Inflammatory macrophage (primary cell): ENCODE measurements at places on chromosomes 11 and 22.
A peak's percentile ranks its signal among the peaks of the same experiment; 100 is the strongest.

DNA sequence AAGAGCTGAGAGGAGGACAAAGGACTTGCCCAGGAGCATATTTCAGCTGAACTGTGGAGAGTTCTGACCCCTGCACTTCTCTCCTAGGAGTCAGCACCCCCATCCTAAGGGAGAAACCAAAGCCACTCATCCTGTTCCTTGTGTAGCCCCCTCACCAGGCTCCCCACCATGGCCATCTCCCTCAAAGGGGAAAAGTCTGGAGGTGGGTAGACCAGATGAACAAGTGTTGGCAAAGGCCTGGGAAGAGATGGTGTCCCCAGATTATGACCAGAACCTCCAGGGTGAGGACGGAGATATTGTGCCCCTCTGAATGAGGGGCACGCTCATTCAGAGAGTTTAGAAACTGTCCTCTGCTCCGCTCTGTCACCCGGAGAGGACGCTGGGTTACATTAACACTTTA is 880.0 kb downstream of the BRD1 start:
- no peak for DNase-seq

DNA sequence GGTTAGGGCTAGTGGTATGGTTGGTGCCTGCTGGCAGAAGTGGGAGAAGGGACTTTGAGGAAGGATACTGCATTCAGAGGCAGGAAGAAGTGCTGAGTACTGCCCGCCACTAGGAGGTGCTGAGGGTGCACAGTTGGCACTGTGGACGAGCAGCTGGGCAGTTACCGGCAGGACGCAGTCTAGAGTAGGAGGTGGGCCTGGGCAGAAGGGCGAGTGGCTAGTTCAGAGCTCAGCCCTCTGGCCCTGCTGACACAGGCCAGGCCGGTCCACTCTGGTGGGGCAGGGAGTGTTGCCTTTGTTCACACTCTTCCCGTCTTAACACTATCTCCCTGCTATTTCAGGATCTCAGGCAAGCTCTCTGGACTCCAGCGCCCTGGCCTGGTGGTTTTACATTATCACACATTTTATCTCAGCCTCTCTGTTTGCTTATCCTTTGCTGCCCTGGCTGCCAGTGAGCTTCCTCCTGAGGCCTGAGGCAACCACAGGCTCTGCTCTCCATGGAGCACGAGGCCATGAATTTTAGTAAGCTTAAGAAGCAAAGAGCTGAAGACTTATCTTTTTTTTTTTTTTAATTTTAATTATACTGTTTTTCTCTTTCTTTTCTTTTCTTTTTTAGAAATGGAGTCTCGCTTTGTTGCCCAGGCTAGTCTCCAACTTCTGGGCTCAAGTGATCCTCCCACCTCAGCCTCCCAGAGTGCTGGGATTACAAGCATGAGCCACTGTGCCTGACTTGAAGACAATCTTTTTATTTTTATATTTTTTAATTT is 26.9 kb downstream of the SNAP29 start:
- peak; percentile 88 for DNase-seq

DNA sequence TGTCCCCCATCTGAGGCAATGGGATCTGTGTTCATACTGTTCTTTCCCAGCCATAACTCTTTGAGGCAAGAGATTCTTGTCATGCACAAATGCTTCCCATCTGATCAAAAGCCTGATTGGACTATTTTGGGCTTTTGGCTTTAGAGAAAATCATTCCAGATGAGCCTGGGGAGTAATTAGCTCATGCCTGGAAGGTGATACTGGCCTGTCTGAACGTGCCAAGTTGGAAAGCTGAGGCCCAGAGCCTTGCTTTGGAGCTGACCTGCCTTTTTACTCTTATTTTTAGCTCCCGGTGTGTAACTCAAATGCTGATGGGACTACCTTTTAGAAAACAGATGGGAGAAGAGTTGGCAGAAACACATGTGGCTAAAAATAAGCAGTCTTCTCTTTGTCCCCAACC is 105.0 kb downstream of the DBX1 start:
- no peak for DNase-seq

DNA sequence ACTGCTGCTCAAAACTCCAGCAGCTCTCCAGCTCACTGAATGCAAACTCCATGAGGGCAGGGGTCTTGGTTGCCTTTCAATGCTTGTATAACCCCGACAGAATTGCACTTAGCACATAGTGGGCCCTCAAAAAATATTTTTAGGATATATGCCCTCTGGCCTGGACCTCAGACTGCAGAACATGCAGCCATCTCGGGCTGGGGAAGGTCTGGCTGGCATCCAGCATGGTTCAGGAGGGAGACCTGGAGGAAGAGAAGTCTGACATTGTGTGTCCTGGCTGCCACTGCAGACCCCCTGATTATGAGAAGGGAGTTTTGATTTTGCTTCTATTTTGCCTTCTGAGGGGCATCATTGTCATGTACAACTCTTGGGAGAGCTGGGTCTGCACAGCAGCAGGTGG is 109.5 kb upstream of the PARVA start:
- no peak for DNase-seq

DNA sequence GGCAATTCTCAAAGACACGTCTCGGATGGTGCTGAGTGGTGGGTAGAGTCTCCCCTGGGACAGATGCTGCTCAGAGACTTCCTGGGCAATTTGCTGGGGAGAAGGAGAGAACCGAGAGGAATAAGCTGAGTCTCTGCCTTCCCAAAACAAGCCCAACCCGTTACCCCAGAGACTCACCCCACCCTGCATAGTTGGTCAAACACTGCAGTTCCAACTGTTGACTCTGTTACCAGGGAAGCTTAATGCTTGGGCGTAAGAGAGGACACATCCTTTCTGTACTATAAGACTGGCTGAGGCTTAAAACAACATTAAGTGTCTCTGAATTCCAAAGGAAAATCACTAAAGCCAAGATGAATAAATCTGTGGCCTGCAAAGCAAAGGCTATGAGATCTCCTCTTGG is 68.1 kb downstream of the CCDC81 start:
- no peak for DNase-seq

DNA sequence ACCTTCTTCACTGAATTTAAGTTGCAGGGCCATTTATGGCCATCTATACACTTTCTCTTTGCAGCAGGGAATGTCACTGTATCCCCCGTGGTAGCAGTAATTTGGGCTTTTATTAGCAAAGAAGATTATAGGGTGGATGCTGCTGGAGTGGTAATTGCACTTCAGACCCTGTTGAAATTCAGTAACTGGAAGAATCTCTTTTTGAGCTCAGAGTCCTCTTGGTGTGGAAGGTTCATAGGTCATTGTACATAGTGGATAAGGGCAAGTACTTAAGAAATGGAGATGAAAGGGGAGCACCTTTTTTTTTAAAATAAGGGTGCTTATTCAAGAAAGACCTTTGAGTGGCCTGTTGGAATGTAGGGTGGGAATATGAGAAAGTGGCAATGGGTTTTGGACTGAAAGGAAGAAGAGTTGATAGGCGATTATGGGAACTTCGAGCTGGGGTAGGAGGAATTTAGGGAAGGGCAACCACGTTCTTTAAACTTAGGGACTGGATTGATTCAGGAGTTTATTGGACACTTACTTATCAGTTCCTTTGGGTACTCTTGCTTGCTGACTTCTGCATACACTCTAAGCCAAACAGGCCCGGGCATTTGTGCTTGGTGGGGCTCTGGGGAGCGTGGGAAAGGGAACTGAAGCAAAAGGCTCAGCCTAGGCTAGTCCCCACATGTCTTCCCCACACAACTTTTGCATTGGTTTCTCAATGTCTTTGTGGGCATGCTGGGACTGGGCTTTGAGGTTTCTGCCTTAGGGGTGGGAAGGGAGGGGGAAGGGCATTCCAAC is 26.5 kb downstream of the CTNND1 start:
- peak; percentile 87 for DNase-seq

- no peak for DNase-seq
Observed at GRCh38 chr22:38081636-38081940, 2.4 kb downstream of the SLC16A8 start.

- DNase-seq: no peak
Observed at GRCh38 chr11:78943841-78944240, 369.2 kb upstream of the NARS2 start.

GRCh38 chr11:17388609-17389210 is at the start of gene KCNJ11:
Gene KCNJ11, minus strand, starts transcription at chr11:17388659. Its CDS starts 568 bp downstream, at chr11:17388091.
- no peak for DNase-seq

GRCh38 chr11:110295531-110296225 is 736 bp downstream of the RDX start:
- peak; percentile 65 for DNase-seq

DNA sequence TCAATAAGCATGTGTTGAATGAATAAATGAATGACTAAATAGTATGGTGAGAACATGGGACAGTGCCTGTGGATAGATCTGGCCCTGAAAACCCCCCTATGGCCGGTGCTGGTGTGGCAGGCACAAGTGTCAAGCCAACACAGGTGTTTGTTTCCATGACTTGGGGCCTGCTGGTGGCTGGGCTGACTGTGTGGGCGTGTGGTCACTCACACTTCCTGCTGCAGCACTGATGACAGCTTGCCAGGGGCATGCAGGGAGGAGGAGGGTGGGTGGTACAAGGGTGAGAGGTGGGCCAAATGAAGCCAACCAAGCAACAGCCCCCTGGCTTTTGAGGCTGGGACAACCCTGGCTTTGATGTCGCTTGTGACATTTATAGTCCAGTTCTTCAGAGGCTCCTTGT is 30.3 kb upstream of the ABCC8 start:
- DNase-seq: no peak

DNA sequence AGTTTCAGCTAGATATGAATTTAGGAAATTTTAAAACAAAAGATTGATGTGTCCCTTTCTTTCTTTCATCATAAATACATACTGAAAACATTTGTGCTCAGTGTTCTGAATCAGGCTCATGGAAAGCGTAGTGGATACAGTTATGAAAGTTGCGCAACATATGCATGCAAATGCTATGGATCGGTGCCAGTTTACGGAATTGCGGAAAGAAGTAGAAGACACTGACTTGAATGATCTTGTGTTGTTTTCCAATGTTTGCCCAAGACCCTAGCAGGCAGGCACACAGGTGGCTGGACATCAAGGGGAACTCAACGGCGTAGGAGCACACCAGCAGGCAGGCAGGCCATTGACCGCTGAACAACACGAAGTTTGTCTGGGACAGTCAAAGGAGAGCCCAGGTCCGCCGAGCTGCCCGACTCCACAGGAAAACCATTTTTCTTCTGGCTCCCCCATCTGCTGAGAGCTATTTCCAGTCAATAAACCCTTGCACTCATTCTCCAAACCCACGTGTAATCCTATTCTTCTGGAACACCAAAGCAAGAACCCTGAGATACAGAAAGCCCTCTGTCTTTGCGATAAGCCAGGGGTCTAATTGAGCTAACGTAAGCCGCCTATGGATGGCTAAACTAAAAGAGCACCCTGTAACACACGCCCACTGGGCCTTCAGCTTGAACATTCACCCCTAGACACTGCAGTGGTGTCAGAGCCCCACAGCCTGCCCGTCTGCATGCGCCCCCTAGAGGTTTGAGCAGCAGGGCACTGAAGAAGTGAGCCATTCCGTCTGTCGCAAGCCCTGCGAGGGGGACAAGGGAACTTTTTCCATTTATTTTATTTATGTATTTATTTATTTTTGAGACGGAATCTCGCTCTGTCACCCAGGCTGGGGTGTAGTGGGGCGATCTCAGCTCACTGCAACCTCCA is 7.4 kb upstream of the BIRC3 start:
- DNase-seq: no peak

DNA sequence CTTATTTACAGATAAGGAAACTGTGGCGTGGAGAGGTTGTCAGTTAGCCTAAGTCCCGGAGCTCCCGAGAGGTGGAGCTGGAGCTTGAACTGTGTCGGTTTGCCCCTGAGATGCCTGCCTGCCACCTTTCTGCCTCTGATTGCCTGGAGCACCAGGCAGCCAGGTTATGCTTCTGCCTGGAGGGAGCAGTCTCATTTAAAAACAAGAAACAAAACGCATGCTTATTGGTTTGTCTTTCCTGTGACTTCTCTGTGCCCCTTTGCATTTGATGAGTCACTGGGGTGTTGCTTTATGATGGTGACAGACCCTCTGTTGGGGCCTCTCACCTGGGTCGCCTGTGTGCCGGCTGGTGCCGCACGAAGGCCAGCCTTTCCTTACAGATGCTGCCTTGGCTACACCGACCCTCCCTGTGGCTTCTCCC is 12.2 kb downstream of the AP2A2 start:
- no peak for DNase-seq

DNA sequence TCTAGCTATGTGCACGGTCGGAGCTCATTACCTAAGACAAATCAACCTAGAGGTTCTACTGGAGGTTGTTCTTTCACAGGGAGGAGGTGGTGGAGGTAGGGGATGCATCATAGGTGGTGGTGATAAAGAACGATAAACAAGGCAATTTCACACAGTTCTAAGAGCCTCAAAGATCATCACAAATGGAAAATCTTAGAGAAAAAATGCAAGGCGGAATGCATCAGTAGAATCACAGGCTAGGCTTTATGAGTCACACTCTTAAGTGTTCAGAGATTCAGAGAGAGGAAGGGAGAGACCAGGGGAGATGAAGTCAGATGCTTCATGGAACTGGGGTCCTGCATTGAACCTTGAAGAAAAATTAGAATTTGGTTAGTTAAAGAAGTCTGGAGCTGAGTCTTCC is 58.3 kb downstream of the TMPRSS5 start:
- no peak for DNase-seq

DNA sequence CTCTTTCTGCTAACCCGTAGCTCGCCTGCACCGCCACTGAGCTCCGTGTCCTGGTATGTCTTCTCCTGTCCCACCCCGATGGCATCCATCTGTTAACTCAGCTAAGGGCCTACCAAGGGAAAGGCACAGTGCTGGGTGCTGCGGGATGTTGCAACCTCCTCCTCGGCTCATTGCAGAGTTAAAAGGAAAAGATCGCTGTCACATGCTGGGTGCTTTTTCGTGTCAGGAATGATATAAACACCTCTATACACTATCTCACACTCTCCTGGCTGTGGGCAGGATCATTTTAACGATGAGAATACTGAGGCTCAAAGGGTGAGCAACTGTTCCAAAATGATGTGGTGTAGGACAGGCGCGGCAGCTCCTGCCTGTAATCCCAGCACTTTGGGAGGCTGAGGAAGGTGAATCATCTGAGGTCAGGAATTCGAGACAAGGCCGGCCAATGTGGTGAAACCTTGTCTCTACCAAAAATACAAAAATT is 10.1 kb downstream of the TXN2 start:
- DNase-seq: no peak

GRCh38 chr11:12270817-12271216 is 106.6 kb upstream of the PARVA start:
- DNase-seq: no peak

GRCh38 chr11:67357831-67358670 is 4.7 kb upstream of the POLD4 start:
- DNase-seq: no peak

DNA sequence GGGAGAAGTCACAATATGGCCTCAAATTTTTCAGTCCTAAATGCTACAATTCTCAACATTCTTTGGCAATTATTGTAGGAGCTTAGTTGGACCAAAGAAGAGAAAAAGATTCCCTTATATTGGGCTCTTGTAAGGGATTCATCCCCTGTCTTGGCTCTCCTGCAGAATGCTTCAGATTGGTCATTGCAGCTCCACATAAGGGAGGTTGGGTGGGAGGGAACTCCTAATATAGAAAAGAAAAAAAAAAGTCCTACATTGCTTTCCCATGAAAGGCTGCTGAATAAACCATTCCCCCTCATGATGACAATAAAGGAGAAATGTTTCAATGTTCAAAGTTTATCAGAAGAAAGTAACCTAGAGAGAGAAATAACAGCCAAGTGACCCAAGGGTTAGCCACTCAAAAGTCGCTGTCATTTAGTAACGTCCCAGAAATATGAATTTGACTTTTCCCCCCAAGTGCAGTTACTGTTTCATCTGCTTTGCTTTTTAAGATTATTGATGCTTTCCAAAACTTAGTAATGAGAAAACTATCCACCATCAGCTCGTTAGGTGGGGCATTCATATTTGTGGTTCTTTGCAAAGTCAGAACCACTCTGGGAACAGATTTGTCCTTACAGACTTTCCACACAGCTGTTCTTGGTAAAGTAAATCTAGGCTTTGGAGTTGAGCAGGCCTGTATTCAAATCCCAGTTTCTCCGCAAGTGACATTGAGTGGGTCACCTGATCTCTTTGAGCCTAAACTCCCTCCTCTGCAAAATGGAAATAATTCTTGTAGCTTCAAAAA is 5.0 kb upstream of the SLC1A2 start:
- DNase-seq: no peak
